ENCODE measurements at places on chromosomes 7 and 10.

- peak; percentile 42 for DNase-seq
Measured at GRCh38 chr10:75542906-75543305, 111.5 kb downstream of the LRMDA start.

GRCh38 chr10:102435529-102436233 lies 3.3 kb upstream of the CUEDC2 start:
- no peak for DNase-seq

DNA sequence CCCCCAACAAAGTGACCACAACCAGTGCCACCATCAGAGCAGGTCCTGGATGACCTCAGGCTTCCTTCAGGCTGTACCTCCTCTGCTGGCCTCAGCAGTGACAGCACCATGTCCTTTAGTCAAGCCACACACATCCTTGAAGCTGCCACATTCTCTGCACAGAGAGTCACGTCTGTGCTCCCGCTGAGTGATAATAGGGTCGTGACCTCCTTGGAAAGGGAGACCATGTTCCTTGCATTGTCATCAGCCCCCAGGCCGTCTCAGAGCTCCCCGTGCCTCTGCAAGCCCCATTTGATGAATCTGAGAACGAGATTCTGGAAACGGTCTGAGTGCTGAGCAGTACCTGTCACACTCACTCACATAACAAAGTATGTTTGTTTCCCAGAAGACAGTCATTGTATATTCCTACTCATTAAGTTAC lies 106.5 kb upstream of the PRR15 start:
- DNase-seq, result no peak

DNA sequence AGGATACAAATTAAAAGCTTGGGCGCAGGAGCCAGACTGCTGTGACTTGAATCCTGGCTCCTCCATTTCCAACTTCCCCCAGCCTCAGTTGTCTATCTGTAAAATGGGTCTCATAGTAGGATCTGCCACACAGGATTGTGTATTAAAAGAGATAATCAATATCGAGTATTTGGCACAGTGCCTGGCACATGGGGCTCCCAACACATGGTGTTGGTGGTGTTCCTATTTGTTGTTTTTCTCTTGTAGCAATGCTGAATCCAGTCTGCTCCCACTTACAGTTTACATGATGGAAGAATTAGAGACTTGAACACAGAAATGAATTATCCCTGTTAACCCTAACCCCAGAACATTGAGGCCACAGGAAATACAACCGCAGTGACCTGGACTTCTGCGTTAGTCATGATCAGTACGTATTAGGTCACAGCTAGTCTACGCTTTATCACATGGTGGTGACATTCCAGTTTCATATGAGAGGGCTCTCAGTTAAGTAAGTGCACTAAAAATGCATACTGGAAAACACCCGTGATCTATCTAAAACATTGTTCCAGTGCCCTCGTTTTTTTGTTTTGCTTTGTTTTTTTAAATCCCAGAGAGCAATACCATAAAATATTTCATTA lies 169.5 kb upstream of the KLF14 start:
- no peak for DNase-seq

GRCh38 chr7:114687238-114687637 lies 234.7 kb upstream of the MDFIC start:
- no peak for DNase-seq

DNA sequence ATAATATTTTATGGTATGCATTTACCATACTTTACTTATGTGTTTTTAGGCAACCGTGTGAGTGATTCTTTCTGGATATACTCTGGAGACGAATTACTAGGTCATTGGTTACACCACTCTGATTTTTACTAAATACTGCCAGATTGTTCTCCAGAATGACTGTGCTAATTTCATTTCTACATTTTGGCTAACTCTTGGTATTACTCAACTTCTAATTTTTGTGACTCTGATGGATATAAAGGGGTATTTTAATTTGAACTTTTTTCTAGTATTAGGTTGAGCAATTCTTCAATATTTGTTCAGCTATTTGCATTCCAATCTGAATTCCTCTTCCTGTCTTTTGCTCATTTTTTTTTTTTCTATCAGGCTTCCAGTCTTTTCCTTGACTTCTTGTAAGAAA lies 223.6 kb downstream of the MDFIC start:
- no peak for DNase-seq

DNA sequence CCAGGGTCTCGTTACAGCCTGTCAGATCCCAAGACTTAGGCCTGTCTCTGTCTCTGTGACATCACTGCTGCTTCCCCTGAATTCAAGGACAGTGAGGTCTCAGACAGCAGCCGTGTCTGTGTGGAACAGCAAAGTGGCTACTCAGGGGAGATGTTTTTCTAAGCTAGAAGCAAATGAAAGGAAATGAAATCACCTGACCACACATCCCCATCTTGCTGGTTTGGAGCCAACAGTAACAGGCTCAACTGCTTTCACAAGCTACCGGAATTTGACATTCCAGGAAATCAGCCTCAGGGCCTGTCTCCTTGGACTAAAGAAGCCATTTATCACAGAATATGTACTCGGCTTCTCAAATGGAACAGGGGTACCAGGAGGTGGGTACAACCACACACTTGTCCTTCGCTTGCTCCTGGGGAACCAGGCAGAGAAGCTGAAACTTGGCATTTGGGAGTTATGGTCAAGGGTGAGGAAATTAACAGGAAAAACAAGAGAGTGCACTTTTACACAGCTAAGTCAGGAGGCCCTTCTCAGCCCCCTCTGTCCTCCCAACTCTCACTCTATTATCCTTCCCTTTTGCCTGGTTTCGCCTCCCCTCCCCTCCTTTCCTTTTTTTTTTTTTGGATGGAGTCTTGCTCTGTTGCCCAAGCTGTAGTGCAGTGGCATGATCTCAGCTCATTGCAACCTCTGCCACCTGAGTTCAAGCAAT lies 73.2 kb downstream of the SPDYE5 start:
- no peak for DNase-seq

All from NCI-H2227 treated with DMSO at 0.1 percent for 48 hours (cell line).